ENCODE measurements at places on chromosomes 3 and 15.

DNA sequence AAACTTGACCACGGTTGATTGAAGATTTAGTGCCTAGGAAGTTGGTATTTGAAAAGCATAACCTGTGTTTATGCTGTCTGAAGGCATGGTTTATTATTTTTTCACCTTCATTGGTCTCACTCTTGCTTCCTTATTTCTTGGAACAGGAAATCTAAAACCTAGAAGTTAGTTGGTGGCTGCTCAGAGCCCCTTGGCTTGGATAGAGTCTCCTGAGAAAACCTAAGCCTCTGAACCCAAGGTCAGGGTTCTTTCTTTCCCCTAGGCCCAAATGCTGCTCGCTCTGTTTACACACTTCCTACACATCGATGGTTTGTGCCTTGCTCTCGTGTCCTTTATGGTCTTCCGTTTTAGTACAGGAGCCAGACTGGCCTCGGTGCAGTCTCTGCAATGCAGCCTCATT lies 82.2 kb downstream of the TRAK1 start:
- DNase-seq = no peak

- DNase-seq = no peak
Measured at GRCh38 chr3:192077795-192078497, 617.0 kb downstream of the PYDC2 start.

DNA sequence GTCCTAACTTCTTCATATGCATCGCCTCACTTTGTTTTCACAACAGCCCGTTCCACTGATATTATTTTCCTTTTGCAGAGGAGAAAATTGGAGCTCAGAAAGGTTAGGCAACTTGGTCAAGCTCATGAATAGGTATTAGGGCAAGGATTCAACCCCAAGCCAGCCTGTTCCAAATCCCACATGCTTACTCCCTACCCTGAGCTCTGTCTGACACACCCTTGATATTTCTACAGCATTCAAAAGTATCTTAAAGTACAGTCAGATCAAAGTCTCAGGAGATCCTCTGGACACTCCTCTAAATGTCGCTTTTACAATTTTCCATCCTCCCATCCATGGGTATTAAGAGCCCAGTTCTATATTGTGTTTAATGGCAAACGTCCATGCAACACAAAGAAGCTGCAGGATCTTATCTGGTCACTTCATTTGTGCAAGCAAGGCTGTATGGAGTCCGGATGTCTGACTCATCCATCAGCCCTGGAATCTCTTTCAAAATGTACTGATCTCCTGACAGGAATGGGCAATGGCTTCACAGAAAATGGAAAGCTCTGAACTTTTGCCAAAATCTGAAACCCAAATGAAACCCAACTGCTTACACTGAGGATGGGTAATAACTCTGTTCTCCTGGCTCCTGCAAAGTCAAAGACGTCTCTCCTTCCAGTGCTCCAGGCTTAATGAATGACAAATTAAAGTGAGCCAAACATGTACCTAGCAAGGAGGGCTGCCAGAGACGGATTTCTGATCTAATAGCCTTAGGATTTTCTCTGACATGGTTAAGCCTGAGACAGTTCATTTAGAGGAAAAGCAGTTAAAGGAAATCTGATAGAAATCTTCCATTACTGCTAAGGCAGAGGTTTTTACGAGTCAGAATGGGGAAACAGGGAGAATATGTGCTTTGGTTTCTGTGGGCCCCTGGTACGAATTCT lies 230.9 kb upstream of the RORA start:
- DNase-seq = peak; percentile 2

GRCh38 chr3:34067536-34068051 lies 269.2 kb downstream of the PDCD6IP start:
- no peak for DNase-seq

DNA sequence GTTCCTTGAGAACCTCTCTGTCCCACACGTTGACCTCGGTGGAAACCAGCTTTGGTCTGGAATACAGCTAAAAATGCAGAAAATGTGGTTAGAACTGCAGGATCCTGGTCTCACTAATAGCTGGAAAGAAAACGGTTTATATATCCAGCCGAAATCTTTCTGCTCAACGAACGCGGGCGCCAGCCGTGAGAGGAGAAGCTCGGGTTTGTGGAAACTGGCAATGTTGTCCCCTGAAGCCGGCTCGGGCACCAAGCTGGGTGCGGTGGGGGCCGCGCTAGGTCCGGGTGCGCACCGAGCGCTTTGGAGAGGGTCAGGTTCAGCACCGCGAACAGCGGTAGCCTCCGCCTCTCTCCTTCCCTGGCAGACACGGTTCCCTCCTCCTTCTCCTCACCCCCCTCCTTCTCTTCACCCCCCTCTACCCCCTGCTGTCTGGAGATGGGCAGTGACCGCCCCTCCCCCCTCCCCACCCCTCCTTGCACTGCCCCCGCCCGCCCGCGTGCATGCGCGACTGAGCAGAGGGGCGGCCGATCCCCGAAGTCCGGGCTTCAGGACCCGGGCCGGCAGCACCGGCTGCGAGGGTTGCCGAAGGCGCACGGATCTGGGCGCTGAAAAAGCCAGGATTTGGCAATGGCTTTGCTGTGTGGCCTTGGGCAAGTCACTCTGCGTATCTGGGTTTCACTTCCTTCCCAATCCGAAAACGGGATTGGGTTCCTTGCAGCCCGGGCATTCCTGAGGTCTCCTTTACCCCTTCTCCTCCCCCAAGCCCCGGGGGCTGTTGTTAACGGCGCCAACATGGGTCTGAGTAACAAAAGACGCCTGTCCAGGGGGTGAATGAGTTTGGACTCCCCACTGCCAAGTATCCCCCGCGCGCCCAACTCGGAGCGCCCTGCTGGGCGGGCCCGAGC lies at the start of gene SKOR1:
Gene SKOR1, plus strand, starts transcription at position 534 of the 905 bp plus-strand sequence. Its CDS starts 94 bp downstream, at position 628.
- DNase-seq = no peak

DNA sequence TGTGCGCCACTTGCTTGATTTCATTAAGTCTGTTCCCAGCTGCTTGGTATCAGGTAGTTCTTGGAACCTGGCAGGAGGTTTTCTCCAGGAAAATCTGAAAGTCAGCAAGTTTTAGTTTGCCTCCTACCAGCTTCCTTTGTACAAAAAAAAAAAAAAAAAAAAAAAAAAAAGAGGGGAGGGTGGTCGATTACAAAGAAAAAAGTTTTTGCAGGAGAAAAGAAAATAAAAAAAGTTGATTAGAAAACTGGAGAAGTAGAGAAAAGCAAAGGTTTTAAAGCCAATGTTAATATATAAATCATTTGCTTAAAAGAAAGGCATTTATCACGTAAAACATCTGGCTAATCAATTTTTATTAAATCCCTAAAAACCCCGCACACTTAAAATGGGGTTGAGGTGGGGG lies 5.9 kb downstream of the EPHA3 start:
- no peak for DNase-seq

DNA sequence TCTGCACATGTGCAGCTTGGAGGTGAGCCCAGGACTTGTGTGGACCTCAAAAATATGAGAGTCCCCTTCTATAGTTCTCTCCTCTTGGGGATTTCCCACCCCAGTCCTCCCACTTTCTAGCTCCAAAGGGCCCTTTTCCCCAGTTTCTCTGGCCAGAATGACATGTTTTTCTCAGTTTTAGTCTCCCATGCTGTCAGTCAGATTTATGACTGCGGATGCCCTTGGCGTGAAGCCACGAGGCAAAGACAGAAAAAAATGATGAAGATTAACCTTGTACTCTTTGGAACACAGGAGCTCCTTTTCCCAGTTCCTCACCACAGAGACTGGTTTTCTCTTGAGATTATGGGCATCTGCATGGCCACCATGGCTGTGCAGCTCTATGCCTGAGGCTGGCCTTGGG lies 72.0 kb upstream of the TTBK2 start:
- no peak for DNase-seq

DNA sequence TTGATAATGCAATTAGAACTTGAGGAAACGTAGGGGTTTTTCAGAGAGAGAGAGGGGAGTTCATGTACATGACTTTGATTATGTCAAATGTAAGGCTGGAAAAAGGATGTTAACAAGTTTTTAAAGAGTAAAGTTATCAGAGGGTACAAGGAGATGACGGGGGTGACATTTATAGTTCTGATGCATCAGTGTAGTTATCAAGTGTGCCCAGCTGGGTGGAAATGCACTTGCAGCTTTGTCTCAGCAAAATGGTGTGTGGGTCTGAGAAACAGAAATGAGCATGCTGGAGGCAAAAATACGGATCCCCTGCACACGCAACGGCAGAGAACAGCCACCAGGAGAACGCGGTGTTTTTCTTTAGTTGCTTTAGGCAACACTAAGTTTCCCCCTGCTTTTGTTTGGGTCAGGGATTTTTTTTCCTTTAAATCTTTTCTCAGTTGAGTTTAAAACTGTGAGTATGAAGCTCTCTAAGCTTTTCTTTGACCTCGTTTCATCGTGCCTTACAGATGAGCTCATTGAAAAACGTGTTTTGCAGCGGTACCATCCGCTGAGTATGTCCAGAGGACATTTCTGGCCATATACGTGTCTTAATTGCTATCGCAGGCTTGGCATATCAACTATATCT lies 205.4 kb downstream of the PDZRN3 start:
- no peak for DNase-seq

GRCh38 chr3:72739531-72740466 lies 108.4 kb downstream of the SHQ1 start:
- no peak for DNase-seq

GRCh38 chr3:12187448-12188327 lies 29.0 kb upstream of the TIMP4 start:
- no peak for DNase-seq

GRCh38 chr15:52480990-52481389 lies 47.7 kb downstream of the MYO5A start:
- no peak for DNase-seq

DNA sequence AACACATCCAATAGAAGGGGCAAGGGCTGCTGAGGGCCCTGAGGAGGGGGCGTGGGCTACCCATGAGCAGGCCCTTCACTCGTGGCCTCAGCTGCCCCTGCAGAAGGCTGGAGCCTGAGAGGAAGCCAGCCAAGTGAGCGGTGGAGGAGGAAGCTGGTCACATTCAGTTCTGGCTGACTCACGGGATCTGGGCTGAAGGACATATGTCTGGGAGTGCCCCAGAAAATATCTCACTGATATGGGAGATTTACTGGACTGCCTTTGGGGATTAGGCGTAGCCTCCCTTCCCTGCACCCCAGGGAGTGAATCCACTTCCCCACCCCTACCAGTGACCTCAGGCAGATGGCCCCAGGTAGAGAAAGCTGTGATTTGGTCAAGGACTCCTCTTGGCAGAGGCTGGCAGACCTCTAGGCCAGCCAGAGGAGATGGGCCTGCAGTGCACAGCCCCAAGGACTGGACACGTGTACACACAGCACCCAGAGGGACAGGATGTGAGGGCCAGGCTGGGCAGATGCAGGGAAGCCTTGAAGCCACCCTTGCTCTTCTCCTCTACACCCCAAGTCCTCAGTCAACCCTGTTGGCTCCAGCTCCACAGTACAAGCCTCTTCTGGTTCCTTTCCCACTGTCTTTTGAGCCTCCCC lies 14.2 kb upstream of the ANKDD1A start:
- no peak for DNase-seq
